ENCODE measurements at places on chromosomes 7 and 10.

DNA sequence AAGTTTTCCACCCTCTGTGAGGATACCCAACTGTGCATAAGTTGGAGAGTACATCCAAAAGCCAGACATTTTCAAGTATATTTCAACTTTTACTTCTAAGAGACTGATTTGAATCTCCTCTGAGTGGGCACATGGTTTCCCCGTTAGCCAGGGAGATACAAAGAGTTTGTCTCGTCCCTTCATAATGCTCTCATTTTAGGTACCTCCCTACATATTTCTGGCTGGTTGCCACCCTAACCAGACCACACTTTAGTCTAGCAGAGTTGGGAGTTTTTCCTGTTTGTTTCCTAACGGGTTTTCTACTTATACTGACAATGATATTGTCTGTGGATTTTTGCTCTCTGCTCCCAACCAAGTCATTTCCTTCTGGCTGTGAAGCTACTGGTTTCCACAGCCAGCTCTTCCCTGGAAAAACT is 180.3 kb downstream of the CCDC71L start:
- no peak for DNase-seq

GRCh38 chr10:5478694-5479305 is 20.6 kb downstream of the CALML5 start:
- DNase-seq = no peak

DNA sequence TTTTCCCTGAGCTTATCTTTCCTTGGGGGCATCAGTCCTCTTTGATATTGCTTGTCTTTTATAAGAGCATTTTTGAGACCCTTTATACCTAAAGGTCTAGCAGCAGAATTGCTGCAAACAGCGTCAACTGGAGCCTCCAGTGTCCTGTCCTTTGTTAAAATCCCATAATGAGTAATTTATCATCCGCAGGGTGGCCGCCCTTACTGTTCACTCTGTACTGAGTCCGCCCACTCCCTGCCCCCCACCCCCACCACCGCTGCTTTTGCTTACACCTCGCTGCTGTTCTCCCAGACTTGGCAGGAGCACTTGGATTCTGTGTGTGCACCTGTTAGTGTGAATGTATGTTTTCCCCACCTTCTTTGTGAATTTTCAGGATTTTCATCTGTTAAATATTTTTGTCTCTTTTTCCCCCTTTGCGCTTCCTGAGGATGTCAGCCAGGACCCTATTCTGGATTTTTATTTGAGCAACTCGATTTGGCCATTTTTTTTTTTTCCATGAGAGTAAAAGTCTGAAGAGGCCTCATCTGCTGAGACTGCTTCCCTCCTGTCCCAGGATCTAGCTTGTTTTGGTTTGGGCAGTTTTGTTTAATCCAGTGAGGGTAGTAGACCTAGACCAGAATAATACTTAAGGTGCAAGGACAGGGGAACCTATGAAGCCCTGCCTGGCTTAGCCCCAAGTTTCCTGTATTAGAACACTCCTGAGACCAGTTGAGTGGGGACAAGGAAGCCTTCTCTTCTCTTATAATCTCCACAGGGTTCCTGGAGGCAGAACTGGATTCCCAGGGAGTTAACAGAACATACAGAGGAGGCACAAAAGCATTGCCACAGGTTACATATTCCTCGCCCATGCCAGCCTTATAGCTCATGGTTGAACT is 8.2 kb downstream of the AGFG2 start:
- DNase-seq = no peak

DNA sequence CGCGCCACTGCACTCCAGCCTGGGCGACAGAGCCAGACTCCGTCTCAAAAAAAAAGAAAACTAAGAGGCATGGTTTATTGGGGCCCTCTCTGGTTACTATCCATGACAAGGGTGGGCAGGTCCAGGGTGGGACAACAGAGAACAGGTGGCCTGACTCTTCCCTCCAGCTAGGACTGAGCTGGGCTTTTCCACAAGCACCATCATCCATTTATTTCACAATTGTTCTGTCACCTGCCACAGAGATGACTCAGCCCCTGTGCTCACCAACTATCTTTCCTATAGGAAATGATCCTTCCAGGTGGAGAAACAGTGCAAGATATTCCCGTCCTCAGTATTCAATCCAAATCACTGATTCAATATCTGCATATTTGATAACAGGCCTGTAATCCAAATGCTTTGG is 44.9 kb upstream of the MYL10 start:
- DNase-seq = no peak

DNA sequence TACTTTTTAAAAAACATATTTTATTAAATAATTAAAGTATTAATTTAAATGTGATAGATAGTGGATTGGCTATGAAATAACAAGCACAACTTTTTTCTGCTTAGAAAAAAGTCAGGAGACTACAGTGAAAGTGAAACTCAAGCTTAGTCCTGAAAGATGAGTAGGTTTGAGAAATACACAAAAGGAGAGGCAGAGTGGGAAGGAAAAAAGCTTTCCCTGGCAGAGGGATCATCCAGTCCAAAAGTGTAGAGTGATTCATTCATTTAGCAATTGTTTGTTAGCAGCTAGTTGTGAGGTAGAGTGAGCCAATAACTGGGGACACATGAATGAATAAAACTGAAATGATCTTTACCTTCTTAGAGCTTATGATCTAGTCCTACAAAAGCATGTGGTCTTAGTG is 93.5 kb downstream of the FOXP2 start:
- DNase-seq = no peak

DNA sequence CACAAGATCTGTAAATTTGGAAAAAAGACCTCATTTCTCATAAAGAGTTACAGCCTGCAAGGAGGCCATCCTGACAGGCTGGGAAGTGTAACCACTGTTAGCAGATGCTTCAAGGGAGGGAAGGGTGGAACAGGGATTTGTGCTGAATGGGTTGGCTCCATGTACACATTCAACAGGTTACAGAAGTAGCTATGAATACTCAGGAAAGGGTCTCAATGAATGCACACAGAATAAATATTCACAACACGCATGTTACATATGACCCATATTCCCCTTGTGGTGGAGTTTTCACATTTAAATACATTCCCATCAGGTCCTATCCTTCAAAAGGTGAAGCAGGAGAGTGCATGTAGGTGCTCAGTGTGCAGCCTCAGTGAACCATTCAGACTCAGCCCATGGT is 316.4 kb upstream of the COBL start:
- DNase-seq = no peak

DNA sequence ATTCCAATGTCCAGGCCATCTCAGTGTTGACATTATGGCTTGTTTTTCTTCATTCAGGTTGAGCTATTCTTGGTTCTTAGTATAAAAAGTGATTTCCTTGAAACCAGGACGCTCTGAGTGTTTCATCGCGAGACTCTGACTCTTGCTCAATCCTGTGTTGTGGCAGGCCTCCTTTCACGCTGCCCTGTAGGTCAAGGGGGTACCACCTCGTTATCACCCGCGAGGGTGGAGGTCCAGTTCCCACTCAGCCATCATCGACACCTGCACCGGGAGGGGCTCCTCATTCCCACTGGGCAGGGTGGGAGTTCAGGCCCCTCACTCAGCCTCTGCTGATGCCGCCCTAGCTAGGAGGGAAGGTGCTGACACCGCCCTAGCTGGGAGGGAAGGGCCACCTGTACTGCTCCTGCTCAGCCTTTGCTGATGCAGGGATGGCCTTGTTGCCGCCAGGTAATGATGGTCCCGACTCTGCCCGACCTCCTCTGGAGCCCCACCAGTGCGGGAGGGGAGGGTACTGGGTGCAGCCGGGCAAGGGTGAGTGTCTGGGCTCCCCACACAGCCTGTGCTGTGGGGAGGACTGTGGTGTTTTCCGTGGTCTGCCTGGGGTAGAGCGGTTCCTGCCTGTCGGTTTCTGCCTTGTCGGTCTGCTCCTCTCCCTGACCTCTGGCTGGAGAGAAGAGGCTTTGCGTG is 16.4 kb downstream of the IQCE start:
- no peak for DNase-seq

Data from activated CD4-positive, CD25-positive, alpha-beta regulatory T cell (primary cell).